Heart left ventricle (tissue), 16 donors: ENCODE measurements at places on chromosomes 11 and 22. TPM values are rescaled to one million over a fixed set of nuclear protein-coding genes. Genes with fewer than 3 reads are reported as not detected.

DNA sequence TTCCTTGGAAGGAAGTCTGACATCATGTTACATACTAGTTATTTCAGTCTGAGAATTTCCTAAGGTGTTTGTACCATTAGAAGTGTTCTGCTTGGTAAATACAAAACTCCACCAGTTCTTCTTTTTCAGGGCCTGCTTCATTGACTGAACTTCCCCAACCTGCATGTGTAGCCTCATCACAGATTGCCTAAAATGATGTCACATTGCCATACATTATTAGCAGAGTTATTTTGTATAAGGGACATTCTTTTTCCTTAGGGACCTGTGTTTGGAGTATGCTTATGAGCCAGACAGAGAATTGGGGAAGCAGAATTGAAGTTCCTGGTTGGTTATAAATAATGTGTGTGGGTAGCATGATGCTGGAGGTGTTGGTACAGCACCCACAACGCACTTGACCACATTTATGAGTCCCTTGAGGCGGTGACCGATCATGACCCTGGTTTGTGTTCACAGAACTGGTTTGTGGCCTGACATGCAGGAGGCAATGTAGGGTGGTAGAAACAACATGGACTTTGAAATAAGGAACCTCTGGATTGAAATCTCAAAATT lies 16.4 kb upstream of the MMP7 start:
- no peak for DNase-seq

GRCh38 chr22:24810043-24810749 lies 4.2 kb downstream of the SGSM1 start:
- no peak for DNase-seq

DNA sequence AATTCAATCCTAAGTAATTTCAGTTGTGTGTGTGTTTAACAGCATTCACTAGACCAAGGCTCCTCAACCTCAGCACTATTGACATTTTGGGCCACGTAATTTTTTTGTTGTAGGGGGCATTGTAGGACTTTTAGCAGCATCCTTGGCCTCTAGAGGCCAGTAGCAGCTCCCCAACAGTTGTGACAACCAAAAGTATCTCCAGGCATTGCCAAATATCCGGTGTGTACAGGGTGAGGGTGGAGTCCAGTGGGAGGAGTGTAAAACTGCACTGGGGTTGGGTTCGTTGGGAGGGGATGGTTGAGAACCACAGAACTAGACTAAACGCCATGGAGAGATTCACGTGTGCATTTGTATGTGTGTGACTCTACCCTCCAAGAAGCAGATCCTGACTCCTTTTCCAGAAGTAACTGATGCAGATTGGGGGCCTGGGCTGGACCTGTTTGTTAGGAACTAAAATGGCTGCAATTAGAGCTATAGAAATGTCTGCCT lies 5.9 kb upstream of the PHF21A start:
- DNase-seq, result peak; percentile 38

DNA sequence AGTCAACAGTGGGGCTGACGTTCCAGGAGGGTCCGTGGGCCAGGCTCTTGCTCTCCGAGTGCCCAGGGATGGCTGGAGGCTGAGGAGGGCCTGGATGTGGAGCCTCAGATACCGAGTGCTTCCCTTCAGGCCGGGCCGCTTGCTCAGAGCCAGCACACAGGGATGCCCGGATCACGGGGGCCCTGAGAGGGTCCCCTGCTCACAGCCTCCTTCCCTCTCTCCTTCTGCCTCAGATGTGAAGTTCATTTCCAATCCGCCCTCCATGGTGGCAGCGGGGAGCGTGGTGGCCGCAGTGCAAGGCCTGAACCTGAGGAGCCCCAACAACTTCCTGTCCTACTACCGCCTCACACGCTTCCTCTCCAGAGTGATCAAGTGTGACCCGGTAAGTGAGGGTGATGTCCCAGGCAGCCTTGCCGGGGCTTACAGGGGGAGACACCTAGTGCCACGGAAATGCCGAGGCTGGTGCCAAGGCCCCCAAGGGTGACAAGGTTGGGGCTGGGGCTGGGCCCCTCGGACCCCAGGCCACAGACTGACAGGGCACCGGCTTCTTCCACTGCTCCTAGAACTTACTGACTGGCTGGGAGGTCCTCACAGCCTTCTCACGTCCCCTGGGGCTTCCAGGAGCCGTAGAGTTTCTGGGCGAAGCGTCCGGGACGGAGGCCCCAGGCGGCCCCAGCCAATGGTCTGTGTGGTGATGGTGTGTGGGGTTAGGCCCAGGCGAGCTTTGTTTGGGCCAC lies 7.0 kb downstream of the CCND1 start:
- DNase-seq, result no peak

DNA sequence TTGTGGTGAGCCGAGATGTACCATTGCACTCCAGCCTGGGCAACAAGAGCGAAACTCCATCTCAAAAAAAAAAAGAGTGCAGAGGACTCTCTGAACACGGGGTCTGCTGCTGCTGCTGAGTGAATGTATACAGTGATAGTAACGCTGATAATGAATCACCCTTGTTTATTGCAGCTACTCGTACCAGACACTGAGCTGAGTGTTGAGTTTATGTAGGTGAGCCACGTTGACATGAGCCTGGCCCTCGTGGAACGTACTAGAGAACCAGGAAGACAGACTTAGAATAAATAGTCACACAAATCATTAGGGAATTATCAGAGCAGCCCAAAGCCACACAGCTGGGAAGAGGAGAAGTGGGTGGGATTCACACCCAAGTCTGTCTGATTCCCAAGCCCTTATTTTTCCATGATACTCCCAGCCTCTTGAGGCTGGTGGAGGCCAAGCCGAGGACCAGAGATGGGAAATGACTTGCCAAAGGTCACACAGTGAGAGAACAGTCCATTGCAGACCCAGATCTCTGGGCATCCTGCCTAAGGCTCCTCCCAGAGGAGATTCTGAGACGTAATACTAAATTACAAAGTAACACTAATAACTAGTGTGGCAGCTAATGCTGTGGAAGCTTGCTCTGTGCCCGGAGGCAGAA lies 34.8 kb downstream of the MB start:
- peak; percentile 57 for DNase-seq

DNA sequence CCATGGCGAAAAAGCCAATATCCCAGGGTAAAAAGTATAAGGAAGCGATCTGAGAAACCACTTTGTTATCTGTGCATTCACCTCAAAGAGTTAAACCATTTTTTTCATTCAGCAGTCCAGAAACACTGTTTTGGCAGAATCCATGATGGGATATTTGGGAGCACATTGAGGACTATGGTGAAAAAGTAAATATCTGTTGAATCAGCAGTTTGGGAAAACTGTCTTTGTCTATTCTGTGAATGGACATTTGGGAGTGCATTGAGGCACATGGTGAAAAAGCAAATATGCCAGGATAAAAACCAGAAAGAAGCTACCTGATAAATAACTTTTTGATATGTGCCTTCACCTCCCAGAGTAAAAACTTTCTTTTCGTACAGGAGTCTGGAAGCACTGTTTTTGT lies 187.4 kb downstream of the OR4A47 start:
- no peak for DNase-seq

GRCh38 chr11:72179804-72180396 lies 12.0 kb upstream of the FOLR1 start:
- DNase-seq, result no peak

- no peak for DNase-seq
Observed at GRCh38 chr11:611001-611996, 4.5 kb downstream of the IRF7 start.

GRCh38 chr11:10984742-10985141 lies 126.9 kb upstream of the ZBED5 start:
- no peak for DNase-seq

GRCh38 chr11:45042560-45042959 lies 91.9 kb upstream of the TP53I11 start:
- DNase-seq, result peak; percentile 50

DNA sequence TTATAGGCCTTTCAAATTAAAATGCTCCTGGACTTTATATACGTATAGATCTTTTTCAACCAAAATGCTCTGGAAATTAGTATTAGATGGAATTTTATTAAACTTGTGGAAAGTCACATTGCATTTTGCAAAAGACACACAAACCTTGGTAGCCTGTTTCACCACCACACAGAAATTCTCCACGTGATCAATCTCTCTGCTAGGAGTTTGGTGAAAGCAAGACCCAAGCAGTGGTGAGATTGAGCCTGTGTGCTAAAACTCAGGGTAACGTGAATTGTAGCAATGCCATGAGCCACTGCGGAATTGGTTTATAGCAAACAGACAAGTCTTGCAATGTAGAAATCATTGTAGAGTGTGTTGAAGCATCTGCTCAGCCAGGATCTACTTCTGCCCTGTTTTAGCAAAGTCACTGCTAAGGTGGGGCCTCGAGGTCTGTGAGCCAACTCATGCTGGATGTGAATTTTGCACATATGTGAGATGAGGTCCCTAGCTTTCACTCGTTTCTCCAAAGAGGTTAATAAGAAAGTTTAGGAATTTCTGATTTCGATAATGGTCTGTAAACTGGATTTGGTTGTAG lies 184.8 kb downstream of the DBX1 start:
- no peak for DNase-seq

DNA sequence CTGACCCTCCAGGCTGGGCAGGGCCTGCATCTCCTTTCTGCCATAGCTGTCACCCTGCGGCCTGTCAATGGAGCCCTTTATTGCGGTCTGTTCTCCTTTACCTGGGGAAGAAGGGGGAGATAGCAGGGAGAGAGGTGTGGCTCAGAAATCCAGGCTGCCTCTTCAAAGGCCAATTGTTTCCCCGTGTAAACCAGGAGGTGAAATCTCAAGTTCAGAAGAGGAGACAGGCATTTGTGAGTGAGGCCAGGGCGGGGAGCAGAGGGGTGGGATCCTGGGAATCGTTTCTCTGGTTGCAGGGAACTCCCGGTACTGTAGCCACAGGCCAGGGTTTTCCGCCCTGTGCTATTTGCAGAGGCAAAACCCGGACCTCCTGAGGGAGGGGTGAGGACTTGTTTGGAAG lies 9.1 kb downstream of the DCPS start:
- no peak for DNase-seq

DNA sequence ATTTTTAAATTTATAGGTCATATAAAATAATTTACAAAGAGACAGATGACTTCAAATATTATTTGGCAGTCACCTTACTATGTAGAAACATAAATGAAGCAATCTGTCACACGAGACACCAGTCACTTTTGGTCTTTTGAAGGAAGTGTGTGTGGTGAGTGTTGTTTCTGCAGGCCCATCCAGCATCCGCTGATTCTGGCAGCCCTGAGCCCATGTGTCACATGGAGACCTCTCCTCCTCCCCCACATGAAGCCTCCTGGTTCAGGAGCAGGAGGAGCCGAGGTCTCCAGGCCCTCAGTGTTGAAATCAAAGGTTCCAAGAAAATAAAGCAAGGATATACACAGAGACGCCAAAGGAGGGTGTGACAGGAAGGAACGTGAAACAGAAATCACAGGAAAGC lies 60.1 kb downstream of the ARFGAP3 start:
- no peak for DNase-seq

DNA sequence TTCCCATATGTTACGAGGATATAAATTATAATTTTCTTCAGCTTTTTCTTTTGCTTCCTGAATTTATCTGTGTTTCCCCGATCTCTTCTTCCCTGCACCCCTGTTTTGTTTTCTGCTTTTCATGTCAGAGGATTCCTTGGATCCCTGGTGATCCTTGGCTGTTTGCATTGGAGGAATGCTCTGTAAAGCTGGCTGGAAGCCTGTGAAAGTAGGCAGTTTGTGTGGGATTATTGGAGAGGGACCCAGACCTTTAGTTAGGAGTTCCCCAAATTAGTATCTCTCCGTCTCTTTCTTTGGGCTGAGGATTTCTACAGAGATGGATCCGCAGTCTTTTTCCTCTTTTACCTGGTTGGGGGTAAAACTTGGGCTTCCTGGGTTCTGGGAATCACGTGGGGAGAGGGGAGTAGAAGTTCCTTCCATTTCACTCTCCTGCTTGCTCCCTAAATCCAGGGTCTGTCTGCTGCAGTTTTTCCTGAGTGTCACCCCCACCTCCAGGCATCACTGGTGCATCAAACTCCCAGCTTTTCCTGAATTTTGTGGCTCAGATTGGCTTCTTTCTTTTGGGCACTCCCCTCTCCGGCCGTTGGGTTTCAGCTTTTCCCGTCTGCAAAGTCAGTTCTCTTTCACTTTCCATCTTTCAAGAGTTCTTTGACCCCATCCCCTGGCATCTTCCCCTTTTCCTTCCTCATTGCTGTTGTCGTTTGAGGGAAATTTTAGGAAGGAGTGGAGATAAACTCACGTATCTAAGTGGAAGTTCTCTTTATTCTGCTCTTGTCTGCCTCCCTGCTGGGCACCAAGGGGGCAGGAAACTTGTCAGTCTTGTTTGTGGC lies 79.1 kb upstream of the ALX4 start:
- DNase-seq, result no peak

DNA sequence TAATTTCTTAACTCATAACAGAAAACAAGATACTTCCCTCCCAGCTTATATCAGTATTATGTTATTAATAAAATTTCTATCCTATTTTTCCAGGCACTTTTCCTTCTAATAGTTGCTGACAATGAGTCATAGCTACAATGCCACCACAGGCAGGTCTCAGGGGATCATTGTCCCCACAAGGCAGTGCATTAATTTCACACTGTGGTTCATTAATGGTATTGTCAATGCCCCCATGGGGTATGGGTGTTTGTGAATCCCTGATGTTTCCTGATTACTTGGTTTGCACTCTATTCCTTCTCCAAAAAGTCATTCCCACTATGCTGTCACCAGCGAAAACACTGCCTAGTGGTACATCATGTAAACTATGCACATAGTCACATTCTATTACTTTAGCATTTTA lies 345.5 kb upstream of the CTSC start:
- no peak for DNase-seq

GRCh38 chr22:47198801-47199251 lies 436.4 kb downstream of the TBC1D22A start:
- DNase-seq, result no peak

DNA sequence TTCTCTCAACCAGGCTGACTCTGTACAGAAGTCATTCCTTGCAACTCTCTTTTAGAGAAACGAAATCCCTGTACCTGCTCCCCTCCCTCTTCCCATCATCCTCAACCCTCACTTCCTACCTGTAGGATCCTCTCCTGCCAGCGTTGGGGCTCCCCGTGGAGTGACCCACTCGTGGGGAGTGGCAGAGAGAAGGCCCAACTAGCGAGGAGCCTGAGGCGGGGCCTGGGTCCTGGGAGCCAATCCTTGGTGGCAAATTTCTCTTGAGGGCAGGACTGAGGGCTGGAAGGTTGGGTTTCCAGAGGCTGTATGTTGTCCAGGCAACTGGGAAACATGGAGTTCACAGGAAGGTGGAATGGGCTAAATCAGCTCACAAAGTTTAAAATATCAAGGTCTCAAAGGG lies 10.4 kb downstream of the NHERF4 start:
- no peak for DNase-seq

Gene HTR3B
- not detected for total RNA-seq

Gene TCN2
- total RNA-seq, result 23.7 TPM

Gene LIPT2
- 1.1 TPM for total RNA-seq

Gene ST14
- total RNA-seq, result 0.43 TPM

Gene IFITM1
- 230 TPM for total RNA-seq

Gene TSGA10IP
- not detected for total RNA-seq

Gene OR4A5
- total RNA-seq, result not detected

Gene CHRM1
- not detected for total RNA-seq

Gene OR6A2
- not detected for total RNA-seq

Gene HMOX1
- 6.5 TPM for total RNA-seq

Gene PRCP
- 50.1 TPM for total RNA-seq
